ENCODE measurements at places on chromosomes 3 and 15.

- no peak for DNase-seq
These were observed 205.8 kb downstream of the ZIC4 start for GRCh38 chr3:147200545-147200944.

GRCh38 chr15:74725225-74725774 is at the start of gene CYP1A1:
TSS of gene CYP1A1 (minus strand) at chr15:74725528. CDS start at chr15:74723097, 2,431 bp downstream.
- DNase-seq: no peak

DNA sequence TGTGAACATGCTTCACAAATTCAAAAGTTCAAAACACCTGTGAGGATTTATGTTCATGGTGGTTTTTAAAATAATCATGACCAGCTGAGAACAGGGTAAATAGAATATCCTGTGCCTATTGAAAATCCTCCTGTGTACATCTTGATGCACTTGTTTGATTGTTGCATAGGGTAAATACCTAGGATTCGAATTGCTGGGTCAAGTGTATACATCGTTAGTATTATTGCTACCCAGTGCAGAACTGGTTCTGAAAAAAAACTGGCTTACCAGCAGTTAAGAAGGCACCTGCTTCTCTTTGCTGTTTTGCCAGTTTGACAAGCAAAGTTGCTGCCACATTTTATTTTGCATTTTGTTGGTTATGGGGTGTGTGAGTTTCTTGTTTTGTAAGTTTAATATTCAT is 272.6 kb downstream of the CLSTN2 start:
- no peak for DNase-seq

DNA sequence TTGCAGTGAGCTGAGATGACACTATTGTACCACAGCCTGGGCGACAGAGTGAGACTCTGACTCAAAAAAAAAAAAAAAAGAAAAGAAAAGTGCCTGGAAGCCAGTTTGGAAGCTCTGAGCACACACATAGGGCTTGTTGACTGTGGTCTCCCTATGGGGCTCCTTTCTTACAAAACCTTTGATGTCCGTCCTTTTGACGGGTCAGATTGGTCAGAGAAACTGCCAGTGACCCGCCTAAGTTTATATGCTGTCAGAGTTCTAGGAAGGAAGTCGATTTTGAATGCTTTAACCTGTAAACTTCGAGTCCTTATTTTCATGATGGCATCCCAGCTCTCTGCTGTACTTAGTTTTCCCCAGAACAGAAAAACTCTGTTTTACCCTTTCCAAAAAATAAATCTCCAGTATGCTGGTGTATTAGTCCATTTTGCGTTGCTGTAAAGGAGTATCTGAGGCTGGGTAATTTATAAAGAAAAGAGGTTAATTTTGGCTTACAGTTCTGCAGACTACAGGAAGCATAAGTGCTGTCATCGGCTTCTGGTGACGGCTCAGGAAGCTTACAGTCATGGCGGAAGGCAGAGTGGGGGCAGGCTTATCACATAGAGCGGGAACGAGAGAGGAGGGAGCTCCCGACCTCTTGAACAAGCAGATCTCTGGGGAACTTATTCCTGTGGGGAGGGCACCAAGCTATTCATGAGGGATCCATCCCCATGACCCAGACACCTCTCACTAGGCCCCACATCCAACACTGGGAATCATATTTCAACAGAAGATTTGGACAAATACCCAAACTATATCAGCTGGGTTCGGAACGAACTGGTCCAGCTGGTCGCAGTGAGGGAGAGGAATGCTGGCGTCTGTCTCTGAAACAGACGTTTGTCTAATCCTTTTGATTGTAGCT is 72.3 kb downstream of the LMLN start:
- no peak for DNase-seq

- DNase-seq: no peak
These were observed 12.5 kb downstream of the LPP start for GRCh38 chr3:188166441-188166840.

DNA sequence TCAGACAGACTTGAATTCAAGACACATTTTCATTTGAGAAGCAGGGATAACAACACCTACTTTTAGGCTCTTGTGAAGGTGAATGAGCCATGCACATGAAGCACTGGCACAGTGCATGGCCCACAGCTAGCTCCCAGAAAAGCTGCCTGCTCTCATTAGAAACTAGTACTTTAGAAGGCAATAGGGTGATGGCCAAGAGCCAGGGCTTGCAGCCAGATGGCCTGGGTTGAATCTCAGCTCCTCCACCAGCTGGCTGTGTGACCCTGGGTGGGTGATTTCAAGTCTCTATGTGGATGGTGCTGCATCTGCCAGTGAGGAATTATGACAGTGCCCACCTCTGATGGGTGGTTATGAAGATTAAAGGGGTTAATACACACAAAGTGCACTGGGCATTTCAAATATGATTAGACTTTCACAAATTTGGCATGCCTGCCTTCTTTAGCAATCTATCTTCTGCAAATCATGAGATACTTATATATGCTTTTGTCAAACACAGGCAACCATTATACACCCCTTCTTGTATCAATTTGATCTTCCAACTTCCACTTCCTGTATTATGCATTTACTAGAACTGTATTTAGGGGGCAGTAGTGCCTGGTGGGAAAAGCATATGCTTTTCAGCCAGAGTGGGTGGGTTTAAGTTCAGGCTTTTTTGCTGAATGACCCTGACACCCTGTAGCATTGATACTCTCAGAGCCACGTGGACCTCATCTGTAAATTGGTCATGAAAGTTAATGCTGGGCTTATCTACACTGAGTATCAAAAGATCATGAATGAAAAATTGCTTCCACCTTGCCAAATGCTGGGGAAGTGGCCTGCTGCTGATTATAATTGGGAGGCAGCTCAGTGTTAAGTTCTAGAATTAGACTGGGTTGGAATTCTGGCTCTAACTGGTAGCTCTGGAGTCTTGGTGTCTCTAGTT is 34.7 kb upstream of the RBP1 start:
- no peak for DNase-seq

DNA sequence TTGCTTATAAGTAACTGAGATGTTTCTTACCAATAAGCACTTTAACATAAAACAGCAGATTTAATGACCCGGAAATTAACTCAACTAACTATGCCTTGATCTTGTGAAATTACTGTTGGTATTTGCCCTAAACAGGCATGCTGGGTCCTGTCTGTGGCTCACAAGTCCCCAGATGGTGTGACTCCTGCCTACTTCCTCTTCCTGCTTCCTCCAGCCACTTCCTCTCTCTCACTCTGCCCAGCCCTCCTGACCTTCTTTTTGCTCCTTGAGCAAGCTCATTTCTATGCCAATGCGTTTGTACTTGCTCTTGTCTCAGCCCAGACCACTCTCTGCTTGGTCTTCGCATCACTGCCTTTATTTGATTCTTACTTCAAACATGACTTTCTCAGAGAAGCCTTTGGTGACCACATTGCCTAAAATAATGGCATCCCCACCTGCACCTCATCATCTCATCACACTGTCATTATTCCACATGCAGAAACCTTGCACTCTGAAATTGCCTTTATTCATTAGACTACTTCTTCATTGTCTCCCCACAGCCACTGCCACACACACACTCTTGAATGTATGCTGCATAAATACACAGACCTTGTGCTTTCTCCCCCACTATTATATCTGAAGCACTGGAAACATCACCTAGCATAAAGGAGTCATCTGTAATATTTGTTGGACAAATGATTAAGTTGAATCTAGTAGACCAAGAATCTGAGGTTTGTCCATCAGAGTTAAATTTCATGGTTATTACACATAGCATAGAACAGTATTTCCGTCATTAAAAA is 256.3 kb upstream of the SEMA6D start:
- peak; percentile 15 for DNase-seq

DNA sequence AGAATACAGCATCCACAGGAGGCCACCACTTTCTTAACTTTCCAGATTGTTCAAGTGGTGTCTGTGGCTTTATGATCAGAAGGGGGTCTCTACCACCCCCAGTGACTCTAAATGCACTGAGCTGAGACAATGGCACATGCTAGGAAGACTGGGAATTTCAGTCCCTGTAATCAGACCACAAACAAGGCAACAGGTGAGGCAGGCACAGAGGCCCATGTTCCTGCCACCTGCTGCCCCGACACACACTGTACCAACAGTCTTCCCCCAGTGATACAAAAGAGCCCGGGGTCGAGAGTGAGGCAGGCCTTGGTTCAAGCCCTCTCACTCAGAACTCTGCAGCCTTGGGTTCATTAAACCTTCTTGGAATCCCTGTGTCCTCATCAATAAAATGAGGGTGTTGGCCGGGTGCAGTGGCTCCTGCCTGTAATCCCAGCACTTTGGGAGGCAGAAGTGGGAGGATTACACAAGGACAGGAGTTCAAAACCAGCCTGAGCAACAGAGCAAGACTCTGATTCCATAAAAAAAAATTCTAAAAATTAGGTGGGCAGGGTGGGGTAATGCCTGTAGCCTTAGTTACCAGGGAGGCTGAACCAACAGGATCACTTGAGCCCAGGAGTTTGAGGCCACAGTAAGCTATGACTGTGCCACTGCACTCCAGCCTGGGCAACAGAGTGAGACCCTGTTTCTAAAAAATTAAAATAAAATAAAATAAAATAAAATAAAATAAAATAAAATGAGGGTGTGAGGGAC is 55.8 kb downstream of the ADCY5 start:
- DNase-seq: no peak

- no peak for DNase-seq
These were observed 18.3 kb downstream of the TMED3 start for GRCh38 chr15:79329171-79329611.

DNA sequence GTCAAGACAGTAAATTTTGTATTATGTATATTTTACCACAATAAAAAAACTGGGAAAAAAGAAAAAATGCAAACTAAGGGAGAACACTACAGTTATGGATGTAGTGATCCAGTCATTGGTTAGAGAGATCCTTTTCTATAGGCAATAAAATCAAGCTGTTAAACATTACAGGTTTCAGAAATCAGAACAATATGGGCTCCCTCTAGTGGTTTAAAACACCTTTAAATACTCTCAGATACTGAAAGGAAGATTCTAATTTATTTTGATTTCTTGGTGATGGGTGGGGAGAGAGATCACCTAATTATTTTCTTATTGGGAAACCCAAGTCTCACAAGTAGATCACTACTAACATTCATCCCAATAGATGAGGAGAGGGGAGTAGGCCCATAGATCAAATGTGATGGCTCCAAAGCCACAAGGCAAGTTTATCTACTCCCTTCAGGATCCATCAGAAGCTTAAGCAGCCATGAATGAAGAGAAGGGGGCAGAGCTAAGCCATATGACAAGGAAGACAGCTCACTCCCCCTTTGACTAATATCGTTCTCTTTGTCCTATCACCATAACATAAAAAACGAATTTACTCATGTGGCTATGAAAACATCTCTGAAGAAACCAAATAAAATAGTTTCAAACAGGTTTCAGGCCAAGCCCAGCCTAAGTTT is 118.6 kb downstream of the ANO10 start:
- DNase-seq: peak; percentile 37

GRCh38 chr15:36161771-36162212 is 417.6 kb upstream of the CDIN1 start:
- peak; percentile 51 for DNase-seq

DNA sequence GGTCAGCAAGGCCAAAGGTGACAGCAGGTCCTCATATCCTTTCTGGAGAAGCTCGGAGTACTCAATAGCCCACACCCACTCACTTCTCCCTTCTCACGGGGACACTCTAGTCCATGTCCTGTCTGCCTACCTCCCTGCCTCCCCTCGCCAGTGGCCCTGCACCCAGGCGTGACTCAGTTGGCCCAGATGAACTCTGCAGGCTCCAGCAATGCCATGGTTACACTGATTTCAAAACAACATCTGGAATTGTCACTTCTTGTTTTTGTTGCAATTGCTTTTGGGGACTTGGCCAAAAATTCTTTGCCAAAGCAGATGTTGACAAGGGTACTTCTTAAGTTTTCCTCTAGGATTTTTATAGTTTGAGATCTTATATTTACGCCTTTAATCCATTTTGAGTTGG is 13.0 kb downstream of the IL16 start:
- no peak for DNase-seq

DNA sequence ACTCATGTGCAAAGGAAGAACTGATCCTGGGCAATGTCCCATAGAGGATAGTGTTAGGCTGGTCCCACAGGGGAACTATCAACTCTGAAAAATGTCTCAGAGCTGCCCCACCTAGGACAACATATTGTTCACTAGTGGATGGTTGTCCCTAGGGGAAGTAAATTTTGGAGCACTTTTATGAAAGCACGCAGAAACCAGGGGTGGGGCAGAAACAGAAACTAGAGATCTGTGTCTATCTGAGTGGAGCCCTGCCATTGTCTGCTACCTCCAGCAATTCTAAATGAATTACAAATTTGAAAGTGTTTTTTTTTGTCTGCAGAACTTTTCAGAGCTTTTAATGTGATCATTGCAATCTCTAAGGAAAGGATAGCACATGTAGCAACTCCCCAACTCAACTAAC is 357.1 kb upstream of the PROK2 start:
- no peak for DNase-seq

DNA sequence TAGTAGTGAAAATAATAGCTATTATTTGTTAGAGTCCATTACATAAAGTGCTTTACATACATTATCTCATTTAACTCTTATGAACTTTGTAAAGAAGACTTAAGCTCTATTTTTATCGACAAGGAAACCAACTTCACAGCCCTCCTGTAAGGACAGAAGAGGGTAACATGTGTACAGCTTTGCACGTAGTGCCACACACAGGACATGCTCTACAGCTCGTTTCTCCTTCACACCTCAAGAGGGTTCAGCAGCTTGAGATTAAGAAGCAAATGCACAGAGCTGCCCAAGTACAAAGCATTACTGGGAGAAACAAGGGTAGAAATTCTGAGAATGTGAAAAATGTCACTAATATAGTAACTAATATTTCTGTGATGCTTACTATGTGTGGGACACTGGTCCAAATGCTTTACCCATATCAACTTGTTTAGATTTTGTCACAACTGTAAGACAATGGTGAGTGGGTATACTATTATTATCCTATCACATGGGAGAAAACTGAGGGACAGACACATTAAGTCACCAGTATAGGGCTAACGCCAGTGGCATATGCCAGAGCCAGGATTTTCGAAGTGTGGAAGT is 327.8 kb downstream of the CTNNB1 start:
- DNase-seq: no peak

- peak; percentile 58 for DNase-seq
These were observed 558 bp upstream of the SLC30A4 start for GRCh38 chr15:45523166-45523460.

GRCh38 chr3:56622381-56622780 is 60.7 kb downstream of the TASOR start:
- no peak for DNase-seq

- no peak for DNase-seq
These were observed 131.6 kb downstream of the TPRA1 start for GRCh38 chr3:127458696-127459604.

GRCh38 chr3:146464005-146464595 is 5.3 kb downstream of the PLSCR2 start:
- DNase-seq: no peak

GRCh38 chr15:63469984-63470383 is 34.4 kb upstream of the USP3 start:
- DNase-seq: no peak

- DNase-seq: no peak
These were observed 104.2 kb downstream of the CBLB start for GRCh38 chr3:105764378-105765307.

DNA sequence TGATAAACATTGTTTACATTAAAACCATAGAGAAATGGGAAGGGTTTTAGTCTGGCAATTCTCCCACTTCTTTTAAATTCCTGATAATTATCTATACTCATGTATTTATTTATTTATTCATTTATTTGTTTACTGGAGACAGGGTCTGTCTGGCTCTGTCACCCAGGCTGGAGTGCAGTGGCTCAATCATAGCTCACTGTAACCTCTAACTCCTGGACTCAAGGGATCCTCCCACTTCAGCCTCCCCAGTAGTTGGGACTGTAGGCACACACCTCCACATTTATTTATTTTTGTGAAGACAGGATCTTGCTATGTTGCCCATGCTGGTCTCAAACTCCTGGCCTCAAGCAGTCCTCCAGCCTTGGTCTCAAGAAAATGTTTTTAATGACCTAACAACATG is 2.5 kb upstream of the AEN start:
- DNase-seq: no peak
